ENCODE measurements at places on chromosomes 7 and 10.

GRCh38 chr10:50512743-50513416 lies 110.9 kb downstream of the SGMS1 start:
- peaks cover 10% of the 10 kb centered on the region for H3K27me3 ChIP-seq
- peak overlapping the region; percentile 63 for H3K27ac ChIP-seq
- peaks cover 27% of the 10 kb centered on the region for H3K36me3 ChIP-seq
- H3K4me3 ChIP-seq, result peak overlapping the region; percentile 37
- peaks cover 66% of the 10 kb centered on the region for H3K4me1 ChIP-seq

- H3K36me3 ChIP-seq, result no peaks in the 10 kb centered on the region
- DNase-seq, result peak; percentile 60
- no peak overlapping the region for H3K27ac ChIP-seq
- no peaks in the 10 kb centered on the region for H3K4me1 ChIP-seq
- H3K4me3 ChIP-seq, result no peak overlapping the region
Observed at GRCh38 chr7:126803060-126803665, 449.6 kb downstream of the GRM8 start.

GRCh38 chr7:35596061-35596460 lies 98.9 kb downstream of the HERPUD2 start:
- no peaks in the 10 kb centered on the region for H3K27me3 ChIP-seq
- H3K4me1 ChIP-seq, result peaks cover 6% of the 10 kb centered on the region
- no peak overlapping the region for H3K4me3 ChIP-seq
- no peak overlapping the region for H3K27ac ChIP-seq
- H3K36me3 ChIP-seq, result no peaks in the 10 kb centered on the region

DNA sequence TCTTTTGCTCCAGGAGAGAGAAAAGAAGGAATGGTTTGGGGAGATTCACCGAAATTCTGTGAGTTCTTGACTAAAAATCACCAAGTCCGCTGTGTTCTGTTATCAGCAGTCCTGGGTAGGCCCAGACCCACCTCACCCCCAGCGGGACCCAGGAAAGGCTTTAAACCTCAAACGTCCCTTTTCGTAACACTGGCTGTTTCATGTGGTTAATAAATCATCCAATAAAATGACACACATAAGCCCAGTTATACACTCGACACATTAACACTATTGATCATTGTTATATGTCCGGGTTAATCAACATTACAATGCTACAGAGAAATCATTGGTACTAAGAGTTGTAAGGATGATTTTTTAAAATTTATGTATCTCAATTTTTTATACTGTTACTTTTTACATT lies 25.2 kb downstream of the DIP2C start:
- peaks cover 4% of the 10 kb centered on the region for H3K27me3 ChIP-seq
- H3K4me1 ChIP-seq, result no peaks in the 10 kb centered on the region
- DNase-seq, result no peak
- H3K4me3 ChIP-seq, result no peak overlapping the region
- H3K27ac ChIP-seq, result no peak overlapping the region

DNA sequence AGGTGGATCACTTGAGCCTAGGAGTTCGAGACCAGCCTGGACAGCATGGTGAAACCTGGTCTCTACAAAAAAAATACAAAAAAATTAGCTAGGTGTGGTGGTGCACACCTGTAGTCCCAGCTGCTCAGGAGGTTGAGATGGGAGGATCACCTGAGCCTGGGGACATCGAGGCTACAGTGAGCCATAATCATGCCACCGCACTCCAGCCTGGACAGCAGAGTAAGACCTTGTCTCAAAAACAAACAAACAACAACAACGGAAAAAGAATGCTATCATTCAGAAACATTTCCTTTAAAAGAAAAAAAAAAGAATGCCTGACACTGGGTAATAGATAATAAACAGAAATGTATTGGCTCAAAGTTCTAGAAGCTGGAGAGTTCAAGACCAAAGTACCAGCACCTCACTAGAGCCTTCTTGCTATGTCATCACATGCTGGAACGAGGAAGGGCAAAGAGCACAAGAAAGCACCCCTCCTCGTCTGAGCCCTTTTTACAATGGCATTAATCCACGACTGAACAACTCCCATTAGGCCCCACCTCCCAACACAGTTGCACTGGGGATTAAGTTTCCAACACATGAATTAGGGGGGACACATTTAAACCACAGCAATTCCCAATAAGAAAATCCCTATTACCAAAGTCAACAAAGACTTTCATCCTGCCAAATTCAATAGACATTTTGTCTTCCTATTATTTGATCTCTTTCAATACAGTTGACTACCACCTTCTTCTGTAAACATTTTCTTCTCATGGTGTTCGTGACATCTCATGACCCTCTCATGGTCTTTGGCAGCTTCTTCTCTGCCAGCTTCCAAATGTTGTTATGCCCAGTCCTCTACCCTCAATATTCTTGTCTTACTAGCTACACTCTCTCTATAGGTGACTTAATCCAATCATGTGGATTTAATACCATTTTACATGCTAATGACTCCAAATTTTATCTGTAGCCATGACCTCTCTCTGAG lies 20.0 kb downstream of the AKR1D1 start:
- H3K4me1 ChIP-seq, result no peaks in the 10 kb centered on the region
- H3K27ac ChIP-seq, result no peak overlapping the region

DNA sequence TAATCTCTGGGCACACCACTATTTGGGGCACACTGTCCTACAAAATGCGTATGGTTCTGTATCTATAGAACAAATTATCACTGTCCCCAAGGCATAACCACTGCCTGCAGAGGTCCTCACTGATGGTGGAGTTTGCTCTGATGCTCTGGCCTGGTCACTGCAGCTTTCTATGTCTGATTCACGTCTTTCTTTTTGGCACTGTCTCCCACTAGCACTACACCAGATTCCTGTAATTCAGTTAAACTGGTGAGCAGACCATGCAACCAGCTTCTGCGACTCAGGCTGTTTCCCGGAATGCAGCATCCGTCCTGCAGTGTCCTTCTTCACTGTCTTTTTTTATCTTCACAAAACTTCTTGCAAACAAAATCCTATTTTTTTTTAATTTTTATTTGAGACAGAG lies 112.8 kb downstream of the KLF6 start:
- H3K4me1 ChIP-seq, result peaks cover 24% of the 10 kb centered on the region
- no peak overlapping the region for H3K27ac ChIP-seq
- H3K4me3 ChIP-seq, result no peak overlapping the region
- H3K36me3 ChIP-seq, result no peaks in the 10 kb centered on the region

- no peaks in the 10 kb centered on the region for H3K27me3 ChIP-seq
- DNase-seq, result peak; percentile 68
- H3K36me3 ChIP-seq, result peaks cover 3% of the 10 kb centered on the region
- peaks cover 51% of the 10 kb centered on the region for H3K4me1 ChIP-seq
Observed at GRCh38 chr10:119207713-119208552, 562 bp downstream of the GRK5 start.

DNA sequence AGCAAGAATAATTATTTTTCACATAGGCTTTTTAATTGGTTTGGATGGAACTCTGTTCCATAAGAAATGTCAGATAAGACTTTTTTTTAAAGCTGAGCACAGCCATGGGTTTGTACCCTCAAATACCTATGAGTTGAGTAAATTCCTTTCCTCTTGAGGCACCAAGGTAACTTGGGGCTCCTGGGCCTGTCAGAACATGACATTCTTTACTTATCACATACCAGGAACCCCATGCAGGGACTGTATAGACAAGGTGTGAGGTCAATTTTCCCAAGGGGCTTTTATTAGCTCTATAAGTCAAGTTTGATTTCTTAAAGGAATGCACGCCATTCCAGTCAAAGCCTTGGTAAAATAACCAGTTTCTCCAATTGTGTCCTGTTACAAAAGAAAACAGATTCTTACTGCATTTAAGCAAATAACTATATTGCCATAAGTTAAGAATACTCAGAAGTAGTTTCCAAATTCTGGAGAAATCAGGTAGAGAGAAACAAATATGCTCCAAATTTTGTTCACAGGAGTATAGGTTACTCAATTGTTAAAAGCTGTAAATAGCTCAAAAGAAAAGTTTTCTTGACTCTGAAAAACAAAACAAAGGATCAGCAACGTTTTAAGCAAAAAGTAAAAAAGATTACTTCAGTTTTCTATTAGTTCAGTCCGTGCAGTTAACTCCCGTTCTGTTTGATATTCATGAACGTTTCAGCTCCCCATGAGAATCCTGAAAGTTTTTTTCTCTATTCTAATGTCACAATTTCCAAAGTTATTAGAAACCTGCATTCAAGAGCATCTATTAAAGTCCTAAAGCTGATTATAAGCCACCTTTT lies 167.5 kb upstream of the NAMPT start:
- no peak overlapping the region for H3K4me3 ChIP-seq
- peaks cover 7% of the 10 kb centered on the region for H3K27me3 ChIP-seq
- no peak for DNase-seq
- H3K27ac ChIP-seq, result no peak overlapping the region

DNA sequence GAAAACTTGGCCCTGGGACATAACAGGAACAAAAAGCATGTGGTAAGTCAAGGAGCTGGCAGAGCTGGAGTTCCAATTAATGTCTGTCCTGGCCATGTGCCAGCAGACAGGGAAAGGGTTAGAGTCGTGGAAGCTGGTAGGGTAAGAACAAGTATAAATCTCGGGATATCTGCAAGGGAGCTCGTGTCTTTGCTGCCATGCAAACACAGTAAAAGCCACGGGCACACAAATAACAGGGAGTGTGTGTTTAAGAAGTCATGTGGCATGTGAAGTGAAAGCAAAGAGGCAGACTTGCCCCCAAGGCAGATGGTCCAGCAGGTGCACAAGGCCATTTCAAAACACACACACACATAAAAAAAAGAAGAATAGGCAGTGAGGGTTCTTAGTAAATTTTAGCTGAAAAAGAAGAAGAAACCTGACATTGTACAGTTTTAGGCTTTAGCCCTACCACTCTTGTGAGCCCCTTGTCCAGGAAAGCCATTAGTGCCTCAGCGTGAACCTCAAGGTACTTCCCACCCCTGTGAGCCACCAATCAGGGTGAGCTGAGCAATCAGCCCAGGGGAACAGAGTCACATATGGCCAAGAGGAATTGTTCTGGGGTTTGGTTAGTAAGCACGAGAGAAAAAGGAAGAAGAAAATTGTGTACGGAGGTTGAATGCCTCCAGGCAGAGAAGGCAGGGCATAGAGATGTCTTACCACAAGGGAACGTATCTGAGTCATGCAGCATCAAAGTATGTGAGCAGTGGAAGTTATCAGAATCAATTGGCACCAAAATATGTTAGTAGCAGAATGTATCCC lies 32.8 kb upstream of the ARHGAP12 start:
- H3K27me3 ChIP-seq, result no peaks in the 10 kb centered on the region
- peaks cover 1% of the 10 kb centered on the region for H3K36me3 ChIP-seq
- DNase-seq, result no peak
- H3K4me3 ChIP-seq, result no peak overlapping the region

- peaks cover 4% of the 10 kb centered on the region for H3K4me1 ChIP-seq
- H3K4me3 ChIP-seq, result no peak overlapping the region
- H3K36me3 ChIP-seq, result peaks cover 24% of the 10 kb centered on the region
- H3K27ac ChIP-seq, result no peak overlapping the region
Observed at GRCh38 chr7:7859411-7859810, 109.2 kb upstream of the GLCCI1 start.

GRCh38 chr10:50400694-50401093 lies 149.4 kb upstream of the ASAH2 start:
- H3K36me3 ChIP-seq, result peaks cover 22% of the 10 kb centered on the region
- no peak overlapping the region for H3K4me3 ChIP-seq
- H3K27ac ChIP-seq, result no peak overlapping the region
- H3K4me1 ChIP-seq, result peaks cover 63% of the 10 kb centered on the region
- no peak for DNase-seq
